ENCODE measurements at places on chromosomes 12 and 14.

- no peak for DNase-seq
Observed at GRCh38 chr12:64010069-64010686, 165.7 kb downstream of the SRGAP1 start.

DNA sequence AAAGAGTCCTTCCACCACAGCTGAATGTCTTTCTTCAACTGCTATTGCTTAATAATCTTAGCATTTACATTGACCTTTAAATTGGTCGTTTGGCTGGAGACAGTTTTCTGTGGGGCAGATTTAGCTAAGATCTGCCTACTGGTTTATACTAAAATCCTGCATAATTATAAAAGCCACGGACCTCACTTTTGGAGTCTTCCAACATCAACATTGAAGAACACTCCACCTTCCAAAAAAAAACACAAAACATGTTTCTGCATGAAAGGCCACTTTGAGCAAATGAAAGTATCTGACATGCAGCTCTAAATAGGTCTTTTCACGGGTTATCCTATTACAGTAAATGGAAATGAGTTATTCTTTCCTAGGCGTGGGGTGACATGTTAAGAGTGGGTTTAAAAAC, 57.0 kb upstream of the KRR1 start:
- DNase-seq, result no peak

DNA sequence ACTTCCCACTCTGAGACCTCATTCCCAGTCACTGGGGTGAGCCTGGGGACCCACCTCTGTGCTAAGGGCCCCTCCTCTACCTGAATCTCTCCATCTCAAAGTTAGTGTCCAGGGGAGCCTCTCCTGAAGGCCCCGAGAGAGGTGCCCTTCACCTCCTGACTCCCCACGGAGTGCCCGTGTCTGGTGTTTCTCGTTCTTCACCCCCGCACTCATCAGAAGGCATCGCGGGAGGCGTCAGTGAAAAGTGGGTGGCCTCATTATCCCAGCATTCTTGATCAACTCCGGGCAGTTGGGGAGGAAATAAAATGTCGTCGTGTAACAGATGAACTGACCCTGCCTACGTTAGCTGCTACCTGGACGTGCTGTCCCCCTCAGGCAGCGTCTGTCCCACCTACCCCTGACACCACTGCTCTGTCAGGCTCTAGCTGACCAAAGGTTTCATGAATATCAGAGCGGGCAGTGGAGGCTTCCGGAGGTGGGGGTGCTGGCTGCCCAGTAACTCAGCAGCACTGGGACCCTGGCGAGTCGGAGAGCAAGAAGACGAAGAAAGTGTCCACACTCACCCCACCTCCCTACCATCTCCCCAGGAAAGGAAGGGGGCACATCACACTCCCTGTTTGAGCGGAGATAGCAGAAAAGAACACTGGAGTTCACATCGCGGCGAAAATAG, 102.9 kb downstream of the PIWIL1 start:
- DNase-seq, result no peak

- no peak for DNase-seq
Observed at GRCh38 chr12:113310489-113310888, 24.4 kb downstream of the SLC8B1 start.

GRCh38 chr12:51428256-51428655, 3.6 kb downstream of the SLC4A8 start:
- DNase-seq, result no peak

- DNase-seq, result no peak
Observed at GRCh38 chr14:99574099-99574880, 29.7 kb downstream of the CCDC85C start.

DNA sequence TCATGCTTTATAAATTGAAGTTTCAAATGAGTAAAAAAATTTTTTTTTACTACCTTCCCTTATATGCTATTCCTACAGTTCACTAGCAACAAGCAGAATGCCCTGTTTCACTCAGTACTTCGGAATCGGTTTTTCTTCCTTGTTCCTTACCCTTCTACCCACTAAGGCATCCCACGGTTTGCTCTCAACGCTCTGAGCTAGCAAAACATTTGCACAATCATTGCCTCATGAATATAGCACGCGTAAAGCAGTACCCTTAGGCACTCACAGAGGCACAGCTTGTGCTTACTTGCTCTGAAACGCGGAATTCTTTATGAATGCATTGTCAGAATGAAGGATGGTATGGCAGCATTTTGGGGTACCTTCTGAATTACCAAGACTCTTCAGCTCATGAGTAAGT, 45.0 kb downstream of the PPP1R13B start:
- no peak for DNase-seq

DNA sequence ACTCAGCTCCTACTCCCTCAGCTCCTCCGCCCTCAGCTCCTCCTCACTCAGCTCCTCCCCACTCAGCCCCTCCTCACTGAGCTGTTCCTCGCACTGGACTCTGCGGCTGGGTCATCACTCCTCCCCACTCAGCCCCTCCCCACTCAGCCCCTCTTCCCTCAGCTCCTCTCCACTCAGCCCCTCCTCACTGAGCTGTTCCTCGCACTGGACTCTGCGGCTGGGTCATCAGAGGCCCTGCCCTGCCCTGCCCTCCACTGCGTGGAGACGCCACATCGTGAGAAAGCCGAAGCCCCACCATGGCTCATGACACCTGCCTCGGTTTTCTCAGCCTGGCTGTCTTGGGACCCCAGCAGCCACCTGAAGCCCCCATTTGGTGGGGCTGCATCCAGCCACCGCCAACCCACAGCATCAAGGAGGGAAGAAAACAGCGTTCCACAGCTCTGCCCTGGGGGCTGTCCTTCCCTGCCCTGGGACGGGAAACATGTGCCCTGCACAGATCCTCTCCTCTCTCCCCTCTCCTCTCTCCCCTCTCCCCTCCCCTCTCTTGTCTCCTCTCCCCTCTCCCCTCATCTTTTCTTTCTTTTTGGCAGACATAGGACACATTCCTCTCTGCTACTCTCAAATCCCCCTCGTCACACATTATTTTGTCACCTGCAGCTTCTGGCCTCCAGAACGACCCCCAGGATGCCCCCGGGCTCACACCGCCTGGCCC, 17.7 kb downstream of the NOC4L start:
- no peak for DNase-seq

- no peak for DNase-seq
Observed at GRCh38 chr14:79515158-79515557, 696.1 kb downstream of the DIO2 start.

DNA sequence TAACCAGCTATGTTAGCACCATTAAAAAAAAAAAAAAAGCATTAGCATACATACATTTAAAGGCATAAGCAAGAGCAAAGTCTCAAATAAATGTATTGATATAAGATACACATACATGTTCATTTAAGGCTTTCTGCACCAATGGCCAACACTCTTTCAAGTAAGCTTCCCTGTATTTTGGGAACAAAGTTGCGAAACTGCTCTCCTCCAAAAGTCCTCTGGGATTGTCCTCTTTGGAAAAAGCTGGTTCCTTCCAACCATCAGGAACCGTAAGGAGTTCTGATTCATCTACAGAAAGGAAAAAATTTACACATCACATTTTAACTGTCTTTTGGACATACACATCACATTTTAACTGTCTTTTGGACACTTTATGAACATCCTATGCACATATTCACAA, 3.2 kb downstream of the KRR1 start:
- no peak for DNase-seq

GRCh38 chr12:90936230-90937005, 18.6 kb downstream of the CCER1 start:
- DNase-seq, result no peak

GRCh38 chr12:82555699-82556098, 131.0 kb upstream of the TMTC2 start:
- DNase-seq, result no peak

DNA sequence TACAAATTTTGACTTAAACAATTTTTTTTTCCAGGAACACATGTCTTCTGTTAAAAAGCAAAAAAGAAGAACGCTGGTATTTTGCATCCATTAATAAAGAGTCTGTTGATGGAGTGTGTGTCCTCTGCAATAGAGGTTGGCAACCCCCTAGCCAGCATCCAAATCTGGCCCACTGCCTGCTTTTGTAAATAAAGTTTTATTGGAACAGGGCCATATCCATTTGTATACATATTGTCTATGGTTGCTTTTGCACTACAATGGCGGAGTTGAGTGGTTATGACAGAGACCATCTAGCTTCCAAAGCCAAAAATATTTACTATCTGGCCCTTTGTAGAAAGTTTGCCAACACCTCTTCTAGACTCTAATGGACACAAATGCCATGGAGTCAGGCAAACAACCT, 49.6 kb downstream of the CCDC92 start:
- no peak for DNase-seq

- no peak for DNase-seq
Observed at GRCh38 chr12:15307079-15307478, 15.2 kb upstream of the PTPRO start.

DNA sequence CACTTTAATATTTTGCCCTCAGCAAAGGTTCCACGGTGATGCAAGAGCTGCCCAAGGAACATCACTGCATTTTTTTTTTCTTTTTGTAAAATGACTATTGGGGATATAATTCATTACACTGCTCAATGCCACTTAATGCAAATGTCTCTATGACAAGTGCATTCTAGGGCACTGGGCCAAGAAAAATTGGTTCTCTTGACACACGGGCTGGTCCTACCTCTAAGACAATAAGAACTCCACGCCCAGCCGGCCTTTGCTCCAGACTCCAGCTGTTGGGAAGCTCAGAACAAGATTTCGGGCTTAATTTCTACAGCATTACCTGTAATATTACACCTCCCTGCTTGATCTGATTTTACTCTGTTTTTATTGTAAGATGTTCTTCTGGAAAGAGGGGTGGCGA, 48.8 kb upstream of the VRK1 start:
- DNase-seq, result no peak

DNA sequence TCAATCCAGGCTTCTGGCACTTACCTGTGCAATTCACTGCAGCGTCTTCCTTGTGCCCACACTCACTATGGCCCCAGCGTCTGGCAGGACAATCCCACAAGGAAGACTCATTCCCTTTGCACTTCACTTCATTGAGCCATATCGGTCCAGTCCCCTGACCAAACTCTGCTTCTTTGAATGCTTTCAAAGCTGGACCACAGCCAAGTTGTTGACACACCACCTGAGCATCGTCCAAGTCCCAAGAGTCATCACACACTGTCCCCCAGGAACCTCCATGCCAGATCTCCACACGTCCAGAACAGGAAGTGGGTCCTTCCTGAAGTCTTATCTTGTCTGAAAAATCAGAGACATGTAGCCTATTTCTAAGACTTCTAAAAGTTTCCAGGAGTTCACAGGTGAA, 20.2 kb downstream of the CD163 start:
- DNase-seq, result no peak

- no peak for DNase-seq
Observed at GRCh38 chr14:33799705-33800570, 150.9 kb downstream of the EGLN3 start.

DNA sequence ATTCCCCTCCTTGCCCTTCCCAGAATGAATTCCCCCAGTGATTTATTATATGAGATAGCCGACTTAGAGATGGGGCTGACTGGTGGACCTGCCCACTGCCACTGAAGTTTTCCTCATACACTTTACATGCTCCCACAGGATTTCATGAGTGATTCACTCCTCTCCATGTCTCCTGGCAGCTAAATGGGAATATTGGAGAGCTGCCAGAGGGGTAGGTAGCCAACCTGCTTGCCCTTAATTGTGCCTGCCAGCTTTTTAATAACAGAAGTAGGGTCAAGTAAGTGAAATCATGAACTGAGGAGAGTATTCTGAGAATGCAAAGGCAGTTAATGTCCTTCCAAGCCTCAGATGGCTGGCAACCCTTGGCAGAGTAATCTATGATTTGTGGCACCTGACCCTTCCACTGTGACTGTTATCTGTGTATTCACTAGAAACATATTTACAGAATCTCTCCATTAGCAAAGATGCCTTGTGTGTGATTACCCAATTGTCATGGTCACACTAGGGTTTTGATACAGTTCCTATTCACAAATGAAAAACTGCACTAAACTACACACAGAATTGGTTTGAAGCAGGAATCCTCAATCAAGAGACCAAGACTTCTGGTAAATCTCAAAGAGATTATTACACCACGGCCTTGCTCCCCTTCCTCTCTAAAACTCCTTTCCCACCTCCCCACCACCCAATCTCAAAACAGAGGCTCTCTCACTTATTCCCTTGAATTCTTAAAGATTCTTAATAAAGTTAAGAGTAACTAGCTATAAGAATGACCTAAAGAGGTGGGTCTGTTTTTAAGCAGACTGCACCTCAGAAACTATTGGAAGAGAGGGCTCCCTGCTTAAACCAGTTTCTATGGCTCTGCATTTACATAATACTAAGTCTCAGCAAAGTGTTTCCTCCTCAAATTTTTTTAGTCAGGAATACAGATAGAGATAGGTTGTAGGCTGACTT, 17.2 kb downstream of the NKX2-1 start:
- no peak for DNase-seq

- DNase-seq, result no peak
Observed at GRCh38 chr12:63070709-63071108, 80.3 kb downstream of the AVPR1A start.

GRCh38 chr12:115155665-115156645, 472.0 kb upstream of the TBX3 start:
- no peak for DNase-seq

DNA sequence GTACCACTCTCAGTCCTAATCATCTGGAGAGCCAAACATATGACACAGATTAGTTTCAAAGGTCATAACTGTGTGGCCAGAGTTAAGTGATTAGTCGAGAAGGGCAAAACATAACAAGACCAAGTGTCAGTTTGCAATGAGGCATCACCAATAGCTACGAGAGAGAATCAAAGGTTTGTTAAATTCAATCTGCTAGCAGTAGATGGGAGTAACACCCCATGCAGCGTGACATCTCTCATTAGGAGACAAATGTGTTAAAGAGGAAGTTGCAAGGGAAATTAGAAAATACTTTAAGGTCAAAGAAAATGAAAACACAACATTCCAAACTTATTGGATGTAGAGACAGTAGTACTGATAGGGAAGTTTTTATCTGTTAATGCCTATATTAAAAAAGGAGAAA, 135.7 kb upstream of the SYT10 start:
- DNase-seq, result no peak

DNA sequence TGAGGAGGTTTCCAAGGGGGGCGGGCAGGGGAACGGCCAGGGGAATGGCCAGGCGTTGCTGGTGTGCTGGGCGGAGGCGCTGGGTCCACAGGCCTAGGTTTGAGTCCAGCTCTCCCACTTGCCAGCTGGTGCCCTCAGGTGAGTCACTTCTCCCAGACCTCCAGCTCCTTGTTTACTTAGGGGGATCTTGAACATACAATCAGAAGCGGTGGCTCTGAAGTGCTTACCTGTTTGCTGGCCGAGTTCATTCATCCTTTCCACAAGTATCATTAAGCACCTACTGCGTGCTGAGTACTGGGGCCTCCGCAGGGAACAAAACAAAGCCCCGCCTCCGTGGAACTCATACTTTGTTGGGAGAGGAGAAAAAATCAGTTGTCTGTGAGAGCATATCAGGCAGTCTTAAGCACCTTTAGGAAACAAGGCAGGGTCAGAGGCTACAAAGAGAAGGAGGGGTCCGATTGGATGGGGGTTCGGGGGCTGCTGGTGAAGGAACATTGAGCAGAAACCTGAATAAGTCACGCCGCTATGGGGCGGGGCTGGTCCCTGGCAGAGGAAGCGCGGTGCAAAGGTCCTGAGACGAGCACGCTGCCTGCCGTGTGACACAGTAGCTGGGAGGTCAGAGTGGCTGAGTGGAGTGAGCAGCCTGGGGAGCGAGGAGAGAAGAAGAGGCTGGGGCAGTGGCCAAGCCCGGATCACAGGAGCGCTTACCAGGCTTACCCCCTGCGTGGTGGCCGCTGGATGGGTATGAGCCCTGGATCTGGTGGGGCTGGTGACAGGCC, 15.1 kb downstream of the MVK start:
- DNase-seq, result no peak

- no peak for DNase-seq
Observed at GRCh38 chr14:46063872-46064271, 587.7 kb downstream of the RPL10L start.

- DNase-seq, result no peak
Observed at GRCh38 chr12:67456431-67456901, 187.3 kb downstream of the CAND1 start.

GRCh38 chr12:125533434-125534029, 468.3 kb downstream of the AACS start:
- DNase-seq, result no peak
